ENCODE measurements at places on chromosomes 4 and X. TPM values are rescaled to one million over a fixed set of nuclear protein-coding genes. Genes with fewer than 3 reads are reported as not detected.

DNA sequence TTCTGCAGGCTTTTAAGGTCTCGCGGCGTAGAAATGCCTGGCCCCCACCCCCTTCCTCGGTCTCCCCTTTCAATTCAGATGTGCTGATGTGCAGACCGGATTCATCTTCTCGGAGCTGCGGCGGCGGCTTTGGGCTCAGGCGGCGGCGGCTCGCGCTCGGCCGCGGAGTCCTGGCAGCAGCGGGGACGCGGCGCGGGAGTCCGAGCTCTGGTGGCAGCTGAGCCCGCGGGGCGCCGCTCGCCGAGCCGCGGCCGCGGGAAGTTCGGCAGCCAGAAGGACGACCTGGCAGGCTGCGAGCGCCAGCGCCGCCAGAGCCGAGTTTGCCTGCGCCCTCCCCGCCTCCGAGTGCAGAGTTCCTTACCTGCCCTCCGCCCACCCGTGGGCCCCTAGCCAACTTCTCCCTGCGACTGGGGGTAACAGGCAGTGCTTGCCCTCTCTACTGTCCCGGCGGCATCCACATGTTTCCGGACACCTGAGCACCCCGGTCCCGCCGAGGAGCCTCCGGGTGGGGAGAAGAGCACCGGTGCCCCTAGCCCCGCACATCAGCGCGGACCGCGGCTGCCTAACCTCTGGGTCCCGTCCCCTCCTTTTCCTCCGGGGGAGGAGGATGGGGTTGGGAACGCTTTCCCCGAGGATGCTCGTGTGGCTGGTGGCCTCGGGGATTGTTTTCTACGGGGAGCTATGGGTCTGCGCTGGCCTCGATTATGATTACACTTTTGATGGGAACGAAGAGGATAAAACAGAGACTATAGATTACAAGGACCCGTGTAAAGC is 448 bp downstream of the TLL1 start:
- peak; percentile 55 for ATAC-seq

DNA sequence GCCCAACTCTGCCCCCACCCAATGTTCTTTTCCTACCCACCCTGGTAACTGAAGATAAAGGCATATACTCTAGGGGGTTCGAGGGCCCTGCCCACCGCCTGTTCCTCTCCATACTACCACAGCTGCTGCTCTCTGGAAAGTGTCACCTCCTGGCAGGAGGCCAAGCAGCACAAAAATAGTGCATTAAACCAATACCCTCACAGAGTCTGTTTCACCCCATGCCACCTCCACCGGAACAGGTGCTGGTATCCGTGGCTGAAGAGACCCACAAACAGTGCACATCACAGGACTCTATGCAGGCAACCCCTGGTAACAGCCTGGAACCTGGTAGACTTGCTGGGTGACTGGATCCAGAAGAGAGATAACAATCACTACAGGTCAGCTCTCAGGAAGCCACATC is 85.1 kb upstream of the CTSO start:
- no peak for ATAC-seq

The NAP1L2 gene
- 5.7 TPM for total RNA-seq

The GPRIN3 gene
- 4.3 TPM for total RNA-seq

The MAGED4 gene
- 4.4 TPM for total RNA-seq

The SASH3 gene
- 1.9 TPM for total RNA-seq

The CPZ gene
- 7.5 TPM for total RNA-seq

Measured in gastroesophageal sphincter (tissue), 4 donors.